CD4-positive, alpha-beta T cell treated with Interleukin-17A for 4 hours (primary cell): ENCODE measurements at places on chromosomes 11 and 22.

DNA sequence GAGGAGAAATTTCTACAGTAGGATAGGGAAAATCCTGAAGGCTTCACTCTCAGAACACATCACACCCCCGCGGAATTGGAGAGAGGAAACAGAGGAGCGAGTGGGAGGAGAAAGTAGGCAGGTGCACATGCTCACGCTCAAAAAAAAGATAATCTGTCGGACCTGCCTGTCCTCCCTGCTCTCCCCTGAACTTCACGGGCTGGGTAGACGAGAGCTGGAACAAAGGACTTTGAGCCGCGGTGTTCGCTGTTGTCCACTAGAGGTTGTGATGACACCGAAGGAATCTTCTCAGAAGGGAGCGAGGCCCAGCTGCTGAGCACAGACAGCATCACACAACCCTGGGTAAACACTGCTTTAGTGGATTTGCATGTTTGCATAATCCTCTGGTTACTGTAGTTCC, 5.0 kb downstream of the SEZ6L start:
- DNase-seq, result no peak

- DNase-seq, result no peak
Measured at GRCh38 chr22:33114565-33114964, 56.4 kb upstream of the SYN3 start.

GRCh38 chr11:72209101-72209500, 7.5 kb upstream of the FOLR2 start:
- no peak for DNase-seq

DNA sequence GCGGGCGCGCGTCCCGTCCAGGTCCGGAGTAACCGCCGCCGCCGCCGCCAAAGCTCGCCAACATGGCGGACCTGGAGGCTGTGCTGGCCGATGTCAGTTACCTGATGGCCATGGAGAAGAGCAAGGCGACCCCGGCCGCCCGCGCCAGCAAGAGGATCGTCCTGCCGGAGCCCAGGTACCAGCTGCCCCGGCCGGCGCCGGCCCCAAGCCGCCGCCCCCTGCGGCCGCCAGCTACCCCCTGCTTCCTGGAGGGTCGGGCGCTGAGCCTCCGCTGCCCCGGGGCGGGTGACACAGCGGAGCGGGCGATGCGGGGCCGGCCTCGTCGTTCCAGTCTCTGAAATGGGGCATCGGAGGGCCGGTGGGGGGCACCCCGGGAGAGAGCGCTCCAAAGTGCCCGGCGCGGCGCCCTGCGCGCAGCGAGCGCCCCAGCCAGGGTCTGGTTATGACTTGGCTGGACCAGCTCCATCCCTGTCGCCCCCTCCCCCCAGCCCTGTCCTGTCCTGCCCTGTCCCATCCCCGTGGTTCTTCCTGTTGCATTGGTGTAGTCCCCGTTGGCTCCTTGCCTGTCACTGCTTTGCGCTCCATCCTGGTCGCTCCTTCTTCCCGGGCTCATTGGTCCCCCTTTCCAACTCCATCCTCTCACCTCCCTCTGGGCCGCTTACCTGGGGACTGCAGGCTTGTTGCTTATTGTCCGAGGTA, 653 bp downstream of the GRK3 start:
- DNase-seq, result peak; percentile 7

- DNase-seq, result no peak
Measured at GRCh38 chr11:47388697-47389576, 10.6 kb upstream of the SPI1 start.

- no peak for DNase-seq
Measured at GRCh38 chr11:126115816-126116331, 53.2 kb upstream of the CDON start.

DNA sequence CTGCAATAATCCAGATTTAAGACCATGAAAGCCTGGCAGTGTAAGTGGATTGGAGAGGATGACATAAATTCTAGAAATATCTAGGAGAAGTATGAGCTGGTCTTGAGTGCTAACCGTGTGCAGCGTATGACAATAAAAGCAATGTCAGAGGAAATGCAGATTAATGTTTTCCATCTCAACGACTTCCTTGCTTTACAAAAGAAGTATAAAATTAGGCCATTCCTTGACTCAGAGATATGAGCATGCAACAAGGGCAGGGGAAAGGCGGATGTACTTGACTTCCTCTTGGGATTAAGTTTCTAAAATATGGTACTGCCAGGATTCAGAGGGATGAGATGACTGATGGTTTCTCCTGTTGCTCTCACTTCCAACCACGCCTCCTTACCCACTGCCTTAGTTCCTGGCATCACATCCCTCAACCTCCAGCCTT, 32.3 kb downstream of the ADAMTS15 start:
- no peak for DNase-seq

DNA sequence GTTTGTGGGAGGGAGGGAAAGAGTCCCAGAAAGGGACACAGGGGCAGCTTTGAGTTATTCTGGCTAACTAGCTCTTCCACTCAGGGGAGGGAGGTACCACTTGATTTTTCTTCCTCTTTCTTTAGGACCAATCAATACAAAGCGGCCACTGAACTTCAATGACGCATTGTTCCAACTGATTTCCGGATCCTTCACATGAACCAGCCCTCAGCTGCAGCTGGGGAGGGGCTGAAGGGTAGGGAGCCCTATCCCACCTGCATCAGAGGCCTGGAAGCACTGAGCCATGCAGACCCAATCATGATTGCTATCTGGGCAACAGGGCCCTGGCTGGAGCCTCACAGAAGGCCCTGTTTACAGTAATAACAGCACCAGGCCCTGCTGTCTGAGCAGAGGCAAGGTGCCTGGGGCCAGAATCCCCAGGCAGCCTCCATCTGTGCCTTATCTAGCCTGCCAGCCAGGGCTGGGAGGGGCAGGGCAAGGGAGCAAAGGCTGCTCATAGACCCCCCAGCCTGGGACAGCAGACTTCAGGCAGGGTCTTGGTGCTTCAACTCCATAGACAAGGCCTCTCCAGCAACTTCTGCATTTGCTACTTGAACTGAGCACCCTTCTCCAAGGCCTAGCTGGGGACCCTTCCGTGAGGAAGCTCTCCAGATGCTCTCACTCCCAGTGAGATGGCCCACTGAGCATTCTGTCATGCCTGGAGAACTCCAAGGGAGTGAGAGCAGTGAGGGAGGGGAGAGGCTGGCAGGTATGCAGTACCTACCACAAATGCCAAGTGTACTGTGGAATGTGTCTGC, 22.5 kb downstream of the CLPB start:
- peak; percentile 9 for DNase-seq

DNA sequence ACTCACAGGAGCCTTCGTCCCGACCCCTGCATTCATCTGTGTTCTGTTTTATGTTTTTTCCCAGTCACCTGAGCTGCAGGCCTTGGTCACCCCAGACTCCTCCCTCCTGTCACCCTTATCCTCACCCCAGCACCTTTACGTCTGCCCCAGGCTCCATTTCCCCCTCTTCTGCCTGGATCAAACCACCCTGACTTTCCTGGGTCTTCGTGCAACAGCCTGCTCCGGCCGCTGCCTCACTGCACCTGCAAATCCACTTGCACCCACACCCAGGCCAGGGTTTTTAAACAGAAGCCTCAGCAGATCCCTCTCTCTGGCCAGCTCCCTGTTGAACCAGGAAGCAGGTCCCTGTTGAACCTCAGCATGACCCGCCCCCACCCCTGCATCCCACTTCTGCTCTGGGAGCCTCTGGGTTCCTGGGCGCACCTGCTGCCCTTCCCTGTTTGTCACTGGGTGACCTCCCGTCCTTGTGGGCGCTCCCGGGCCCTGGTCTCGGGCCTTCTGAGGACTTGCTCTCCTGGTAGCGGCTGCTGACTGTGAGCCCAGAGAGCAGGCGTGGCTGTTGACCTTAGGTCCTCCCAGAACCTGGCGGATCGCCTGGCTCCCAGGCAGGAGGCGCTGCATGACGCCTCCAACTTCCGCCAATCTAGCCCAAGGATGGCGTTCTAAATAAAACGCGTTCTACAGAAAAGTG, 12.8 kb downstream of the MAPK8IP2 start:
- no peak for DNase-seq

DNA sequence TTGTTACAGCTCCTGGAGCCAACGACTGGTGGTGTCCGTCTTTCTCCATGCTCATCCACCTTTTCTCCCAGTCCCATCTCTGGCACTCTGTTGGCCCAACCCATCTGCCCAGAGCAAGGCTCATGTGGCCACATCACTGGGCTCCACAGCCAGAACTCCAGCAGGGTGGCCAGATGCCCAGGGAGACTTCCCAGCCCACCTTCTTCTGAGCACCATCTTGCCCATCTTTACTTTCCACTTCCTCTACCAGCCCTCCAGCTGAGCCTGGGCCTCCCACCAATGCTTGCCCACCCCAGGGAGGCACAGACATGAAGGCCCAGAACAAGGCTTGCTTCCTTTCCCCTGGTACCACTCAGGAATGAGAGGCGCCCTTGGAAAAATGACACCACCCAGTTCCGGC, 116.8 kb downstream of the BUD13 start:
- DNase-seq, result no peak

DNA sequence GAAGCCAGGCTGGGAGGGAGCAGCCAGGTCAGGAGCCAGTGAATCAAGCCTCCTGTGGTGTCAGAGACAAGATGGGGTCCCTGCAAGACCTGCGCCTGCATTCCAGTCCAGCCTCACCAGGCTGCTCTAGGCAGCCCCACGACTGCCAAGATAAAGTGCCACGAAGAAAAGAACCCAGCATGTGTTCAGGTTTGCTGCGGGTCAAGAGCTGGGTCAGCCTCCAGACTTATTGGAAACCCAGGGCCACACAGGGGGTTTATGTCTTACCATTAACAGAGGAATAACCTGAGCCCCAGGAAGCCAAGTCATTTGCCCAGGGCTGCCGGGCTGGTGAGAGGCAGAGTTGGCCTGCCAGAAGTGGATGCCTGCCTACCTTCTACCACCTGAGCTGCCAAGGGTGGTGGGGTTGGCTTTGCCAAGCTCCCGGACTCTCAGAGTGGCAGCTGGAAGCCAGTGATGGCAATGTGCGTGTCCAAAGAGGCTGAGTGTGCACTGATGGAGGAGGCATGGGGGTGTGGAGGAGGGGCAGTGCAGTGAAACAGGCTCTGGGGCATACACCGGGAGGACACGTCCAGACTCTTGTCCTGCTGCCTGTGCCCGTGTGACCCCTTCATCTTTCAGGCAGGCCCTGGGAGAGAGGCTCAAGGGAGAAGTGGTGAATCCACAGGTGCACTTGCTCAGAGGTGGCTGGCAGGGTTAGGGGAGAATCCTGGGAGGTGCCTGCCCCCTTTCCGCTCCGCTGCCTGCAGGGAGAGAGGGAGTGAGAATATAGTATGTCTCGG, 1.7 kb downstream of the RASD2 start:
- DNase-seq, result no peak

DNA sequence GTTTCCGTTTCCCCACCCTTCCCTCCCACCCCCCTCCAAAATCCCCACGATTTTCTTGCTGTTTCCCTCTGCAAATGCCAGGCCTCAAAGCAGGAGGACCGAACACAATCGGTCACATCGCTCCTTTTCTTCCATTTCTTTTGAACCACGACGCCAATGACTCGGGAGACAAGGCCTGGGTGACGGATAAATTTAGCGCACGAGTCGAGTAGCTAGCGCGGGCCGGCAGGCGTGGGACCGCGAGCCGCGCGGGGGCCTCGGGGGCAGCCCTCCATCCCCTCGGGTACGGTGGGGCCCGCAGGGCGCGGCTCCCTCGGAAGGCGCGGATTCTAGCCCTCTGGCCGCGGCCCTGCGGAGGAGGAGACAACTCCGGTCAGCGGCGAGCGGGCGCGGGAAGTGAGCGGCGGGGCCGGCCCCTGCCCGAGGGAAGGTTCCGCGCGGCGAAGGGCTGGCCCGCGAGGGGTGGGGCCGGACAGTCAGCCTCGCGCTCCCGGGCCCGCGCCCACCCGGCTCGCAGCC, 414 bp downstream of the JOSD1 start:
- no peak for DNase-seq

GRCh38 chr11:133819114-133819513, 26.2 kb downstream of the SPATA19 start:
- DNase-seq, result no peak

DNA sequence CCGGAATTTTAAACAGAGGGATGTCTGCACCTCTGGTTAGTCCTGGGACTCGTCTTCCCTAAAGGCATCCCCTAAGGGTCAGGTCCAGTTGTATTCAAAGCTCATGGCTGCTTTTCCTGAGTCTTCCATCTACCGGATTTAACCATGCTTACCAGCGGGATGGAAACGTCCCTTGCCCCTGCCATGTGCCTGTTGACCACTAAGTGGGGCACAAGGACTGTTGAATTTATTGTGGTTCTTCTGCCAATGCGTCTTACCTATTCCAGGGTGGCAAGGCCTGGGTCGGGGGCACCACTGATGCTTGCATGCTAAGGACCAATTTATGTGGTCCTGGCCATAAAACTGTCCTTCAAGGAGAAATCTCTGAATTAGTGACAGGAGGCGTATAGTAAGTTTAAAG, 25.6 kb downstream of the ANKRD42 start:
- no peak for DNase-seq

- no peak for DNase-seq
Measured at GRCh38 chr11:95308512-95309035, 77.6 kb upstream of the SESN3 start.

GRCh38 chr11:112522536-112522935, 261.9 kb upstream of the PLET1 start:
- DNase-seq, result no peak

DNA sequence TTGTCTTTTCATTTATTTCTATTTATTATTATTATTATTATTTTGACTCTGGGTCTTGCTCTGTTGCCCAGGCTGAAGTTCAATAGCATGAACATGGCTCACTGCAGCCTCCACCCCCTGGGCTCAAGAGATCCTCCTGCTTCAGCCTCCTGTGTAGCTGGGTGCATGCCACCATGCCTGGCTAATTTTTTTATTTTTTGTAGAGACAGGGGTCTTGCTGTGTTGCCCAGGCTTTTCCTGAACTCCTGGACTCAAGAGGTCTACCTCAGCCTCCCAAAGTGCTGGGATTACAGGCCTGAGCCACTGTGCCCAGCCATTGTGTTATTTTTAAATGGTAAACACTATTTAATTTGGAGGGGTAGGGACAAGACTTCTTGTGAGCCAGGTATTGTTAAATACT, 23.3 kb upstream of the RRM1 start:
- DNase-seq, result no peak

DNA sequence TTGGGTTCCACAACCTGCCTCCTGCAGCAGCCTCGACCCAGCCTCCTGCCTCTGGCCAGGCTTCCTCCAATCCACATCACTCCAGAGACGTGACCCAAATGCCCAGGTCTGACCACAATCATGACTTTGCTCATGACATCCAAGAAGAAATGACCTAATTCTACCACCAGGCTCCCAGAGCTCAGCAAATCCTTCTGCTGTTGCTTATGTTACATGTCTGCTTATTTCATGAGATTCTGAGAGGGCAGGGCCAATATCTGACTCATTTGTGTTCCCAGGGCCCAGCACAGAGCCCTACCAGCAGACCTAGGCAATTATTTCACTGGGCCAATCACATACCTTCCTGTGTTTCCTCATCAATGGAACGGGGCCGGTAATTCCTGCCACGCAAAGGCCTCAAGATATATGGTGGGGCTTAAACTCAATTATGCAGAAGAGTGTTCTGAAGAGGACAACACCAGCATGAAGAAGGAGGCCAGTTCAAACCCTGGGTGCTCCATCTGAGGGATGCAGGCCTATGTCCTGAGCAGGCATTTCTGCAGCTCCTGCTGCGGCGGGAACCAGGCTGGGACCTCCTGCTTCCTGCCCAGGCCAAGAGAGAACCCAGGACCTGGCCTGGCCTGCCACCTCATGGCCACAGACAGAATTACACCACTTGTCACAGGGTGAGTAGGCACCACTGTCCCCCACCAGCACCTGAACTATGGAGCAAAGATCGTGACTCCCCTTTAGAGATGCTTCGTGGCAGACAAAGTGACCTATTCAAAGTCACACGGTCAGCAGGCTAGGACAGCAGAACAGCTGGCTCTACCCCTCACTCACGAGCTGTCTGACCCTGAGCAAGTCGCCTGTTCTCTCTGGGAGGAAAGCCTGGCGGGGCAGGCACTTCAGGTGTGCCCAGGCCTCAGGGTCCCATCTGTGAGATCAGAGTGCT, 5.9 kb downstream of the CENPM start:
- peak; percentile 88 for DNase-seq

- no peak for DNase-seq
Measured at GRCh38 chr11:16604794-16605388, 133.6 kb upstream of the C11orf58 start.
